Erythroblast (primary cell): ENCODE measurements at places on chromosomes 11 and 22.
A peak's percentile ranks its signal among the peaks of the same experiment; 100 is the strongest.

DNA sequence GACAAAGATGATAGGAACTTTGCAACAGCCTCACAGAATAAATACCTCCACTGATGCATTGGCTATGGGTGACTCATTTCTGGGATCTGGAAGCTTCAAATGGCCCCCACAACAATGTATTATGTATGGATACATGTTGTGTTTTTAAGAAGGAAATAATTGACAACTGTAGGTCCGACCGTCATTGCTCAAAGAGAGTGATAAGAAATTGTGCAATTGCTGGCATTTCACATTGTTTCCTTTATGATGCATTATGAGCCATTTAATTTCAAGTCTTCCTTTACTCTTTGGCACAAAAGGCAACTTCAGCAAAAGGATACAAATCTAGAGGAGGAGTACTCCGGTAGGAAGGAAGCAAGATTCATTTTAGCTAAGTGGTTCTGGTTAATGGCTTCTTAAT, 2.0 kb downstream of the ANO3 start:
- no peak for DNase-seq

GRCh38 chr11:19368726-19369375, 128.1 kb upstream of the E2F8 start:
- DNase-seq = no peak

DNA sequence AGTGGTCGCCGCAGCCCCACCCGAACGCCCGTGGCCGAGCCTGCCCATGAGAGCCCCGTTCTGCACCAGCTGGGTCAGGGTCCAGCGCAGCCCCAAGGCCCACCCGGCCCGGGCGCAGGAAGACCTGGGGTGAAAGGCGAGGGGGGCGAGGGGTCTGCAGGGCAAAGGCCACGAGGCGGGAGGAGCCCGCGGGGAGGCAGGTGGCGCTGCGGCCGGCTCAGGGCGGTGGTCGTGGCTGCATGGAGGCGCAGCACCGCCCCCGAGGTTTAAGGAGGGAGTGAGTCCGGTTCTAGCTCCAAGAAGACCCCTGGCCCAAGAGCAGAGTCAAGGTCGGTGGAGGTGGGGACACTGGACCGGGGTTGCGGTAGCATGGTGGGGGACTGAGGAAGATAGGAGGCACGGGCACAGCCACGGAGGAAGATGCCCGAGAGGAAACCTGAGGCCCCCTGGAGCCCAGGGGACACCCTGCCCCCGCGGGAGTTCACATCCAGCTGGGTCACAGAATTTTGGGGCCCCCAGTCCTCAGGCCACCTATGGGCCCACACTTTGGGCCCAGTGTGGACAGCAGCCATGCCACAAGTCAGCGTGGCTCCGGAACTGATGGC, 514 bp upstream of the HDAC10 start:
- DNase-seq = no peak

DNA sequence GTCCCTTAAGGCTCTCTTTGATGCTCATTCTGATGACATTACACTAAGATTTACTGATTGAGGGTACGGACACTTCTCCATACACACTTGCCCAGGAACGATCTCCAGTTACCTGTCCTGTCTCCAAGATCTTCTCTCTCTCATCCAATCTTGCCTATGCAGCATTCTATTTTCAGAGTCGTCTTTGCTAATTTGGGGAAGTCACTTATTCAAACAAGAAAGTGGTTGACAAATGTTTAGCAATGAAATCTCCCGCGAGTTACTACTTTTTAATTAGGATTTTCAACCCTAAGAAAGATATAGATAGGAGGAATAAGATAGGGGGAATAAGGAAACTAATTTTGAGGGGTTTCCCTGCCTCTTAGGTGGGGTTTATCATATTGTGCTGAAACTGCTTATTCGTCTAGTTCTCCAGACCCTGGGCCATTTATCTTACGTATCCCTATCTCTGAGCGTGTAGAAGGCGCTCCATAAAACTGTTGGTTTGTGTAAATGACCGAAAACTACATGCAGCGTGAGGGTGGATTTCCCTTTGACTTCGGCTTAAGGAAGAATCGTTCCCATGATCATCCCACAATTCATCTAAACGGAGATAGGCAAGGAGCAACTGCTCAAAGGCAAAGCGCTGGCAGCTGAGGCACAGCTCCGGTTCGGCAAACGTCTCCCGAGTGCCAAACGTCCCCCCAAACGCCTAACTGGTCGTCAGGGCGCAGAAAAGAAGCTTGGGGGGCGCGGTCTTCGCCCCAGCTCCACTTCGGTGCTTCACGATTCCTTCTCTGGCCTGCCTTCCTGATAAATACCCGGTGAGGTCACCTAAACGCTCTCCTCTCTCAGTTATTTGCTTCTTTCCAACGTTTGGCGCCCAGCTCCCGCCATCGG, 804 bp downstream of the APIP start:
- peak; percentile 78 for DNase-seq

- peak; percentile 83 for DNase-seq
These were observed at the start of gene OSM for GRCh38 chr22:30266445-30267381. OSM (minus strand) TSS chr22:30266851; CDS start chr22:30266799, 52 bp downstream.
